T-helper 2 cell (primary cell): ENCODE measurements at places on chromosomes 16 and 17.

DNA sequence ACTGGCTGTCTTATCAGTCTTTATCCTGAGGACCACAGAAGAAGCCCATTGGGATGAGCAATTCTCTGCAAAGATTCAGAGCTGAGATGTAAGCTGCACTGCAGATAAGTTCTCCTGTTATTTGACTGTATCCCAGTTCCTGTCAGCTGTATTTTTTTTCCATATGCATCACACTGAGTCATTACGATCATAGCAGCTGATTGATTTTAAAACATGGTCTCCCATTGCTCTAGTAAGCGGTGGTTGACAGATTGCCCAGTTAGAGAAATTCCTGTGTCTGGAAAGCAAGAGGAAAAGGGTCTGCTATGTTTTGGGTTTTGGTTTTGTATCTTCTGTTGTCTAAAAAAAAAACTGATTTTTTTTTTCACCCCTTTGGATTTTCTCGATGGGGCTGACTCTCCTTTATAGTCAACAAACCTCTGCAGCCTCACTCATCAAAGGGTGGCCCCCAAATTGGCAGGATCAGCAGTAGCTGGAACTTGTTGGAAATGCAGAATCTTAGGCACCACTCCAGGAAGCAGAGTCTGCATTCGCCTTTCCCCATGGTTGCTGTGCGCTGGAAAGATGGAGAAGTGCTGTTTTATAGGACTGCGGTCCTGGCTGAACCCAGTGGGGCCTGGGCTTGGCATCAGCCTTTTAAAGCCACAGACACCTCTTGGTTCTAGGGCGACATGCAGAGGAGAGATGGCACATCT lies 220.1 kb upstream of the MPHOSPH6 start:
- DNase-seq, result no peak

- no peak for DNase-seq
Observed at GRCh38 chr17:73901661-73902415, 257.6 kb upstream of the SDK2 start.

DNA sequence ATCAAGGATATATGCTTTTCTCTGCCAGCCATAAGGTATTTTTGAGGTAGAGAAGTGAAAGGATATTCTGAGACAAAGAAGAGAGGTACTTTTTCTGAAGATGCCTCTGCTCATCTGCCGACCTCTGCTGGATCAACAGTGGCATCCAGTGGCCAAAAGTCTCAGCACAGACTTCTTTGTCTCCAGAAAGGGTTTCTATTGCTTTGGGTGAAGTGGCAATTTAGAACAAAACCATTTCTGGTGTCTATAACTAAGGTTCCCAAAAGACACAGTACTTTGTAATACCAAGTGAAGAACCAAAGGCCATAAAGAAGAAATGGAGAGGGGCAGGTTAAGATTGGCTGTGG lies 155.2 kb upstream of the C17orf78 start:
- no peak for DNase-seq

DNA sequence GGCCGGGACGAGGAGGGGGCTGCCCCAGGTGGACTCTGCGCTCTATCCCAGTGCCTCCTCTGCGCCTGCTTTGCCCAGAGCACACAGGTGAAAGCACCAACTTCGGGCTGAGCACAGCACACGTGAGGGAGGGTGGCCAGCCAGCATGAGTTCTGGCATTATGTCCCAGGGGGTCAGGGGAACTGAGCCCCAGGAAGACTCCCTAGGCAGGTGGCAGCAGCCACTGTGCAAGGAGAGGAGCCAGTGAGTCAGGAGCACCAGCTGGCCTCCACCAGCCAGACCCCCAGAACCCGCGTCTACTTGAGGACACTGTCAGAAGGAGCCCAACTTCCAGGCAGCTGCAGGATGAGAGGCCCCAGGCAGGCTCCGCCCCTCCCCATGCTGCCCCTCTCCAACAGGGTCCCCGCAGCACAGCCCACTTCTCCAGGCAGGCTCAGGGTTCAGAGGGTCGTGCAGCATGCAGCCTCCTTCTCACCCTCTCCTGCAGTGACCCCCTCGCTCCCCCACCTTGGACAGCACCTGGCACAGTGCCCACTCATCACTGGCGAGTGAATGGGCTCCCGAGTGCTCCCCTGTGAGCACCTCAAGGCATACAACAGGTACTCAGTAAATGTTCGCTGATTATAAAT lies 44.2 kb upstream of the RASD1 start:
- no peak for DNase-seq

- DNase-seq, result no peak
Observed at GRCh38 chr16:1223355-1224214, 1.5 kb downstream of the TPSG1 start.

DNA sequence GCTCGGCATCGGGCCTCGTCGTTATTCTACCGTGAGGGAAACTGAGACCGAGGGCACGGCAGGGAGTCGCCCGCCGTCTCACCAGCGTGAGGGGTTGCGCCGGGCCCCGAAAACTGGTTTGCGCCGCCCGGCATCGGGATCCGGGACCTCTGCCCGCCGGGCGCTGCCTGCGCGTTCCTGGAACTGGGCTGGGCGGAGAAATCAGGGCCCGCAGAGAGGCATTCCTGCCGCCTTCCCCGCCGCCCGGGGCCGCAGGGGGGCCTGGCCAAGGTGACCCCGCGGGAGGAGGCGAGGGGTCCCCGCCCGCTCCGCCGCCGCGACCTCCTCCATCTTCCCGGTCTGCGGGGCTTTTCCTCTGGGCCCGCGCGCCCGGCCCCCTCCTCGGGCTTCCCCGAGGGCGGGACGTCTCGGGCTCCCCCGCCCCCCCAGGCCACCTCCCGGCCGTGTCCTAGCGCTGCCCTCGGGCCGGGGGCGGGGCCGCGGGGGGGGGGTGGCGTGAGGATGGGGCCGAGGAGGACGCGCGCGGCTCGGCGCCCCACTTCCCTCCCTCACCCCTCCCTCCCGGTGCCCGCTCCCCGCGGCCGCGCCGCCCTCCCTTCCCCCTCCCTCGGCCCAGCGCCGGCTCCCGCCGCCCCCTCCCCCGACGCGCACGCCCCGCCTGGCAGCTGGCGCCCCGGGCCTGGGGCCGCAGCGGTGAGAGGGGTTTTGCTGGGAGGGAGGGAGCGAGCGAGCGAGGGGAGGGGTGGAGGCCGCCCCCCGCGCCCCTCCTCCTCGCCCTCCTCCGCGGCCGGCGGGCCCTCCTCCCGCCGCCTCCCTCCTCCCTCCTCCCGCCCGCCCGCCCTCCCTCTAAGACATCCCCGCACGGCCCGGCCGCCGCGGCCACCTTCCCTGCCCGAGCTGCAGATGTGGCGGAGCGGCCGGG lies at the start of gene GLIS2:
Gene GLIS2, plus strand, starts transcription at position 882 of the 922 bp plus-strand sequence. CDS start 16,214 bp downstream, outside the sequence.
- DNase-seq, result no peak

GRCh38 chr17:50664788-50665458 lies 30.2 kb downstream of the ABCC3 start:
- DNase-seq, result no peak

GRCh38 chr16:50901062-50901461 lies 159.2 kb downstream of the CYLD start:
- no peak for DNase-seq

- no peak for DNase-seq
Observed at GRCh38 chr16:56838622-56839337, 26.2 kb upstream of the SLC12A3 start.

DNA sequence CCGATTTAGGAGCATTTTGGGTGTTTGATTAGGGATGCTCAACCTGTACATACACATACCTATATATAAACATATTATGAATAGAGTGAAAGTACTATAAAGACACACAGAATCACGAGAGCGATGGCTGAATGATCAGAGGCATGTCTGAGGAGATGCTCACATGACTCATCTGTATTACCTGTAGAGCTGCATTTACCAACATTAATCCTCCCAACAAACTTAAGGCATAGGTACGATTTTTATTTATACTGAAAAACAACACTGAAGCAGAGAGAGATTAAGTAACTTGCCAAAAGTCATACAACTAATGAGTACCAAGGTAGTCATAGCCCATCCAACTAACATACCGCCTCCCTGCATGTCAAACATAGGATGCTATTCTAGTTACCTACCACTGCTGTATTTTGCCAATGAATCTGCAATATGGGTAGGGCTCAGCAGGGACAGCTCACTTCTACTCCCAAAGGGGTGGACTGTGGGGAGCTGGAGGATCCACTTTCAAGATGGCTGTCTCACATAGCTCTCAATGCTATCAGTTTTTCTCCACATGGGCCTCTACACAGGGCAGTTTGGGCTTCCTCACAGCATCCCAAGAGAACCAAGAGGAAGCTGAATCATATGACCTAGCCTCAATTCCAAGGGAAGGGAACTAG lies 7.3 kb downstream of the CYB5D1 start:
- DNase-seq, result no peak

- no peak for DNase-seq
Observed at GRCh38 chr17:38469875-38470274, 41.6 kb downstream of the ARHGAP23 start.

DNA sequence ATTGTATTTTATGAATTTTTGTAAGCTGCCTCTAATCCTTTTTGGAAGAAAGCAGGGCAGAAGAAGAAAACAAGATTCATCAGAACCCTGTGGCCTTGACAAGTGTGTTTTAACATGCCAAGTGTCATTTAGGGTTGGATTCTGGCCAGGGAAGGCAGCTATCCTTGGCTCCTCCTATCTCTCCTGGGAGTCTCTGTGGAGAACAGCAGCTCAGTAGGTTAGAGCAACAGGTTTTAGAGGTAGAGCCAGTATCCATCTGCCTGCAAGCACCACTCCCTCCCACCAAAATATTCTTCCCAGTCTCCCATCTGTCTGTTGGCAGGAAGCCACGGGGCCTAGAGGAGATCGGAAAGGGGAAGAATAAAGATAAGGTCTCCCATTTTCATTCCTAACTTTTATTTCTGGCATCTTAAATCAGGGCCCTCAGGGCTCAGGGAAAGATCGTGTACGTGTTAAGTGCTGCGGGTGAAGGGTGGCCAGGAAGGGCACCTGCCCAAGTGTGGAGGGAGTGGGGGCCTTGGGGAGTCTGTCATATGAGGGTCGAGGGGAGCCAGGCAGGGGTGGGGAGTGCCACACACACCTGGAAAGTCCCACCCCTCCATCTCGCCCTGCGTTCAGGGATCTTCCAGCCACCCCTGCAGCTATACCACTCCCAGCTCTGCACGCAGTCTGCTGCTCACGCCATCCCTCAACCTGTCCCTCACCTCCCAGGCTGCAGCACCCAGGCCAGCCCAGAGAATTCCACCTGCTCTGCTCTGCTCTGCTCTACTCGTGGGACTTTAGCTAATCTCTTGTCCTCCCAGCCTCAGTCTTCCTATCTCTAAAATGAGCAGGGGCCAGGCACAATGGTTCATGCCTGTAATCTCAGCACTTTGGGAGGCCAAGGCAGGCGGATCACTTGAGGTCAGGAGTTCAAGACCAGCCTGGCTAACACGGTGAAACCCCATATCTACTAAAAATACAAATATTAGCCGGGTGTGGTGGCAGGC lies 17.1 kb upstream of the CPSF4L start:
- no peak for DNase-seq
